ENCODE measurements at places on chromosomes 16 and 17.

DNA sequence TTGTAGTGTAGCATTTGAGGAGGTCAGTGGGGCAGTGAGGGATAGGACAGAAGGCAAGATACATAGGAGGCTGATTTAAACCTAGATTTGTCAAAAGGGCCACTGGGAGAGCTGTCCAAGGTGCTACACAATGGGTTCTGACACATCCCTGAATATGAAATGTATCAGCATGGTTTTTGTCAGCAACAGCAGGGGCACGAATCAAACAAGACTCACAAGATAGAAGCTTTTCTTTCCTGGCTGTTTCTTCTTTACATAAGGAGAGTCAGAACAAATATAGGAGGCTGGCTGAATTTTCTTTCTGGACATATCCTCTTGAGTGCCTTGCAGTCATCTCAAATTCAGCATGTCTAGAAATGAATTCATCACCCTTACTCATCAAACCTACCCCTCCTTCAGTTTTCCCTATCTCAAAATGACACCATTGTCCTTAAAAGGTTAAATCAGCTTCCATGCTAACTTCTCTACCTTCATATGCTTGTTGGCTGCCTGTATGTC is 130.5 kb downstream of the NPIPB5 start:
- no peak for DNase-seq

- DNase-seq: peak; percentile 93
Observed at GRCh38 chr16:2023092-2024031, 3.3 kb upstream of the NHERF2 start.

DNA sequence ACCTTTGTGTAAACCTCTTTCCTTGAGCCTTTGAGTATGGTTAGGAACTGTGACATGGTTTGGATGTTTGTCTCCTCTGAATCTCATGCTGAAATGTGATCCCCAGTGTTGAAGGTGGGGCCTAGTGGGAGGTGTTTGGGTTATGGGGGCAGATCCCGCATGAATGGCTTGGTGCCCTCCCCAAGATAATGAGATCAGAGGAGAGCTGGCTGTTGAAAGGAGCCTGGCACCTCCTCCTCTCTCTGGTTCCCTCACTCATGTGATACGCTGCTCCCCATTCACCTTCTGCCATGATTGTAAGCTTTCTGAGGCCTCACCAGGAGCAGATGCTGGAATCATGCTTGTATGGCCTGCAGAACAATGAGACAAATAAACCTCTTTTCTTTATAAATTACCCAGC is 1110.2 kb downstream of the CDH11 start:
- no peak for DNase-seq

- no peak for DNase-seq
Observed at GRCh38 chr17:79732804-79733691, 2.3 kb downstream of the ENPP7 start.

GRCh38 chr16:85027958-85028684 is 526 bp downstream of the KIAA0513 start:
- DNase-seq: no peak

DNA sequence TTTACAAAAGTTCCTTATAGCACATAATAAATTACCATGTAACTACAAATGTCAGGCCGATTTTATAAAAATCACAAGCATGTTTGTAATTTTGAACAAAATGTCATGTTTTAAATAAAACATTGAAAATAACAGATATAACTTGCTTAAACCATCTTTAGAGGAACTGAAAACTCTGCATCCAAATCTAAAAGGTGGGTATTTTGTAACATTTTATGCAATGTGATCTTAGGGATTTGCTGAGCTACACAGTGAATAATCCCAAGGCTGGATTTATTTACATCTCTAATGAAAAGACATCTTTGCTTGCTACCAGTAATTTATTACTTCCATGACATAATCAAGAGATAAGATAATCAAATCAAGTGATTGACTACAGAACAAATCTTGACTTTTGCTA is 47.5 kb downstream of the N4BP1 start:
- no peak for DNase-seq

DNA sequence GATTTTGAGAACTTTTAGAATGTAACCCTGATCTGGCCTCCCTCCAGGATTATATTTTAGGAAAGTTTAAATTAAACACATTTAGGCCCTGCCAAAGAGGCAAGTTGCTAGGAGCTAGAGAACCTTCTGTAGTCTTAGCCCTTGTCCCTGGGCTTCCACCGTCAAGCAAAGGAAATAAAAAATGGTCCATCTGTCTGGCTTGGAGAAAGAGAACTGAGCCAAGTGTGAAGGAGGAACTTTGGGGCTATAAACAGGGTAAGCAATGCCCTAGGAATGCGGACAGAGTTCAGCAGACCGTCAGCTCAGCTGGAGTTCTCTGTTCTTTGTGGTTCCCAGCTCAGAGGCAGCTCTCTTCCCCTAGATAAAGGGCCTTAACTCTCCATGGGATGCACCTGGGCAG is 29.6 kb downstream of the RCVRN start:
- DNase-seq: no peak

- no peak for DNase-seq
Observed at GRCh38 chr17:57997085-57997809, 9.2 kb upstream of the VEZF1 start.

- no peak for DNase-seq
Observed at GRCh38 chr17:64278614-64279013, 15.6 kb upstream of the TEX2 start.

DNA sequence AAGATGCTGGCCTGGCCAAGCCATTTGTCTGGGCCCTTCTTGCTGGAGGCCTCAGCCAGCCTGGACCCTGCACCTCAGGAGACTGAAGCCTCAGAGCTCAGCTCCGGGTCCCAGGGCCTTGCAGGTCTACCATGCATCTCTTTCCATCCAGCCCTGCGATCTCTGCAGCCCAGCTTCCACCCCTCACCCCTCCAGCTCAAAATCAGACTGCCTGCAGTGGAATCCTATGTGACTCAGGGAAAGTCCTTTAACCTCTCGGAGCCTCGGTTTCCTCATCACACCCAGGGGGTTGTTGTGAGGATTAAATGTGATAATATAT is 2.9 kb upstream of the B9D1 start:
- no peak for DNase-seq

DNA sequence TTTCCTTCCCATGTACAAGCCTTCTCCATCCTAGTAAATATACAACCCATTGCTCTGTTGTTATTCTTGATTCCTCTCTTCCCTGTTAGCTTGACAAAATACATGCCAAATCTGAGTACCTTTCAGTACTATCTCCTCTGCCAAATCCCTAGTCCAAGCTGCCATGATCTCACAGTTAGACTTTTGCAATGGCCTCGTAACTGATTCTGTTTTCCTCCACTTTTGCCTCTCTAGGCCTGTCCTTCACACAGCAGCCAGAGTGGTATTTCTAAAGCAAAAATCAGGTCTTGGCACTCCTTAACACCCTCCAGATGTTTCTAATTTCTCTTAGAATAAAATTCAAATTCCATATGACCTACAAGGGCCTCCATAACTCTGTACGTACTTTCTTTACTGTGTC is 153.0 kb upstream of the RBL2 start:
- no peak for DNase-seq

DNA sequence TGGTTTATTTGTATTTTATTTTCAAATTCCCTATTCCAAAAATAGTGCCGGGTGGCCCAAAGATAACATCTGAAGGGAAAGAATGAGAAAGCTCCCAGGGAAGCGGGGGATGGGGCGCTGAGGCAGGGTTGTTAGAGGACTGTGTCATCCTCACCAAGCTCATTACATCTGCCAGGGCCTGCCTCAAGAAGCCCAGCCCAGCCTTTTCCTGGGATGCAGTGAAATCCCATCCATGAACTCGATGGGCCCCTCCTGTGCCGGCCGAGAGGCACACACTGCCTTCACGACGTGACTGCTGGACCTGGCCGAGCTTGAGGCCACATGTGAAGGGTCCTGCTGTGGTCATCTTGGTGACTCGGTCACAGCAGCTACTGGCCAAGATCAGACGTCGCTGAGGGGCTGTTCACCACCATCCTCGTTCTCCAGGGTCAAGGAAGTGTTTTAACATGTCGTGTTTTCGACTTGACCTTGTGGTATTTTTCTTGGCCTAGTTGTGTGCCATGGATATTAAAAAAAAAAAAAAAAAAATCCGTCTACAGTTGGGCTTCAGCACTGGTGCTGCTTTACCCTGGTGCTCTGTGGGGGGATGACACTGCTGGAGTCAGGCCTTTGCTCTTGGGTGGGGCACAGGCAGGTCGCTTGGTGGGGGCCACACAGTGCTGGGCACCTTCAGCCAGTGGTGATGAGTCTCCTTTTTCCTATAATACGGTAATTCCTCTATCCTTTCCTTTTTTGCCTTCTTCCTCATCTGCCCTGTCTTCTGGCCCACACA is 4.9 kb downstream of the TIMM22 start:
- no peak for DNase-seq

DNA sequence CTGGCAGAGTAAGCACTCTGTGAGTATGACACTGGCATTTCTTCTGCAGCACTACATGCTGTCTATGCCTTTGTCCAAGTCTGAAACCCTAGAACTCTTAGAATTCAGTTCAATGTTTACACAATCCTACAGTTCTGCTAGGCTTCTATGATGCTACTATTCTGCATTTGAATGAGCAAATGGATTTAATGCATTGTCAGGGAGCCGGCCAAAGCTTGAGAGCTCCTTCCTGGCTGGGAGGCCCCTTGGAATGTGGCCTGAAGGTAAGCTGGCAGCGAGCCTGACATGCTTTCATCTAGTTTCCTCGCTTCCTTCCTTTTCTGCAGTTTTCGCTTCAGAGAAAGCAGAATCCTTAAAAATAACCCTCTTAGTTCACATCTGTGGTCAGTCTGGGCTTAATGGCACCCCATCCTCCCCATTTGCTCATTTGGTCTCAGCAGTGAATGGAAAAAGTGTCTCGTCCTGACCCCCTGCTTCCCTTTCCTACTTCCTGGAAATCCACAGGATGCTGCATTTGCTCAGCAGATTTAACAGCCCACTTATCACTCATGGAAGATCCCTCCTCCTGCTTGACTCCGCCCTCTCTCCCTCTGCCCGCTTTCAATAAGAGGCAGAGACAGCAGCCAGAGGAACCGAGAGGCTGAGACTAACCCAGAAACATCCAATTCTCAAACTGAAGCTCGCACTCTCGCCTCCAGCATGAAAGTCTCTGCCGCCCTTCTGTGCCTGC is at the start of gene CCL2:
Gene CCL2 (plus strand): TSS at position 635 of the 730 bp plus-strand sequence. CDS start 65 bp downstream, at position 700.
- no peak for DNase-seq

GRCh38 chr16:85498607-85499006 is 114.5 kb upstream of the GSE1 start:
- DNase-seq: no peak

GRCh38 chr16:4624827-4625559 is 367 bp downstream of the MGRN1 start:
- peak; percentile 63 for DNase-seq

GRCh38 chr17:2444382-2444781 is 43.5 kb upstream of the MNT start:
- no peak for DNase-seq

- DNase-seq: peak; percentile 51
Observed at GRCh38 chr17:47802341-47803022, 19.1 kb downstream of the OSBPL7 start.

DNA sequence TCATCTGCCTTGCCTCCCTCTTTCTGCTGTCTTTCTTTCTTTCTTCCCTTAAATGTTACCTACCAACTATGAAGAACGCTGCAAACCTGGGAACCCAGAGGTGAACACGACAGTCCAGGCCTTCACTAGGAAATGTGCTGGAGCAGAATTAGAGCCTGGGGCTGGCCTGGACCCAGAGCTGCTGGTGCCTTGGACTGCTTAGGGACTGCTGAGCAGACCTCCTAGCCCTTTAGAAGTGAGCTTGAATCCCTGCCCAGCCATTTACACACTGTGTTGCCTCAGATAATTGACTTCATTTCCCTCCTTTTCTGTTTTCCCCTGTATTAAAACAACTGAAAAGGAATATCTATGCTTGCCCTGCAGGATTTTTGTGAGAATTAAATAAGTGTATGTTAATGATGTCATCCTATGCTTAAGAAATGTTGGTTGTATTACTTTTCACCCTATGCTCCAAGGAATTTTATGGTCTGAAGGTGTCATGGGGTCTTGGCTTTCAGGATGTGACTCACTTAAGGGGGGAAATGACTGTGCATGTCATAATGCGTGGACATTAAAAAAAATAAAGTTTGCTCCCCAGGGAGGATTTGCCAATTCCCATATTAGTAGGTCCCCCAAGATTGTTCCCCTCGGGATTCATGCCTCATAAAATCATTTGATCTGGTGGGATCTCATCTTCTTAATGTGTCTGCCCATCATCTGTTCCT is 11.5 kb downstream of the CDH13 start:
- no peak for DNase-seq

- no peak for DNase-seq
Observed at GRCh38 chr16:8848231-8848938, 20.4 kb downstream of the CARHSP1 start.

GRCh38 chr16:709566-710499 is 4.2 kb upstream of the FBXL16 start:
- DNase-seq: no peak

DNA sequence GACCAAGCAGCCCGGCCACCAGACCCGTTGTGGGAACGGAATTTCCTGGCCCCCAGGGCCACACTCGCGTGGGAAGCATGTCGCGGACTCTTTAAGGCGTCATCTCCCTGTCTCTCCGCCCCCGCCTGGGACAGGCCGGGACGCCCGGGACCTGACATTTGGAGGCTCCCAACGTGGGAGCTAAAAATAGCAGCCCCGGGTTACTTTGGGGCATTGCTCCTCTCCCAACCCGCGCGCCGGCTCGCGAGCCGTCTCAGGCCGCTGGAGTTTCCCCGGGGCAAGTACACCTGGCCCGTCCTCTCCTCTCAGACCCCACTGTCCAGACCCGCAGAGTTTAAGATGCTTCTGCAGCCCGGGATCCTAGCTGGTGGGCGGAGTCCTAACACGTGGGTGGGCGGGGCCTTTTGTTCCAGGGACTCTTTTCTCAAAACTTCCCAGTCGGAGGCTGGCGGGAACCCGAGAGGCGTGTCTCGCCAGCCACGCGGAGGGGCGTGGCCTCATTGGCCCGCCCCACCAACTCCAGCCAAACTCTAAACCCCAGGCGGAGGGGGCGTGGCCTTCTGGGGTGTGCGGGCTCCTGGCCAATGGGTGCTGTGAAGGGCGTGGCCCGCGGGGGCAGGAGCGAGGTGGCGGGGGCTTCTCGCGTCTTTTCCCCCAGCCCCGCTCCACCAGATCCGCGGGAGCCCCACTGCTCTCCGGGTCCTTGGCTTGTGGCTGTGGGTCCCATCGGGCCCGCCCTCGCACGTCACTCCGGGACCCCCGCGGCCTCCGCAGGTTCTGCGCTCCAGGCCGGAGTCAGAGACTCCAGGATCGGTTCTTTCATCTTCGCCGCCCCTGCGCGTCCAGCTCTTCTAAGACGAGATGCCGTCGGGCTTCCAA is at the start of gene SLC2A4:
Gene SLC2A4 (plus strand): TSS at position 645 of the 879 bp plus-strand sequence. CDS start 217 bp downstream, at position 862.
- DNase-seq: peak; percentile 89

GRCh38 chr17:2177235-2177811 is 122.4 kb downstream of the HIC1 start:
- no peak for DNase-seq

DNA sequence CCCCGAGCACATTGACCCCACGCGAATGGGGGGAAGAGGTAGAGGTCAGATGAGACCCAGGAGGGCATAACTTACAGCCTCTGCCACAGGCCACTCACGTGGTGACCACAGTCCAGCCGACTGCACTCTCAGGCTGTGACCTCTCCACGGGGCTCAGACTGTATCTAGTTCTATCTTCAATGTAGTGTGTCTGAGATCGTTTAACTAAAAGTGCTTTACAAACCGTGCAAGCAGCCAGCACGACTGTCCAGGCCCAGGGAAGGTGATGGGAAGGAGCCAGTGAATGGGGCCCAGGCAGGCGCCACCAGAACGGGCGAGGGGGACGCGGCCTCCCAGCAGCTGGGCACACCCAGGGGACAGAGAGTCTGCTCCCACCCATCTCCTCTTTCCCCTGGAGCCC is 108.6 kb downstream of the ANKRD11 start:
- DNase-seq: no peak

Measured in activated T-cell treated with anti-CD3 and anti-CD28 coated beads for 24 hours (primary cell).